ENCODE measurements at places on chromosomes 1 and 21.
A peak's percentile ranks its signal among the peaks of the same experiment; 100 is the strongest.

DNA sequence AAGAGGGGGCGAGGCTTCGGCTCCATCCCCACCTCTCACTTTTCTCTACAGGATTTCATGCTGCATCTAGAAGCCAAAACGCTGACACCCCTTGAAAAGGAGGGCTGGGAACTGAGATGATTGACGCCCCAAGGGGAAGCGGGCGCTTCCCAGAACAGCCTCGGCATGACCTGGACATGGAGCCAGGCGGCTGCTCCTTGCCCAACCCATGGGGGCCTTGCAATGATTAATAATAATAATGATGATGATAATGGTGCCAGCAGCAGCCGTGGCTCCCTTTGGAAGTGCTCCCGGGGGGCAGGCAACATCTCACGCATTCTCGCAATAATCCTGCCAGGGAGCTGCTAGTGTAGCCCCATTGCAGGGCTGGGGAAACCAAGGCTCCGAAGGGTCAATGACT is 78.2 kb downstream of the RAP1GAP start:
- no peak for DNase-seq

- DNase-seq, result no peak
These were observed 256.3 kb upstream of the IRF2BP2 start for GRCh38 chr1:234866007-234866866.

- no peak for DNase-seq
These were observed 91.6 kb downstream of the LRRC8C start for GRCh38 chr1:89724369-89725010.

DNA sequence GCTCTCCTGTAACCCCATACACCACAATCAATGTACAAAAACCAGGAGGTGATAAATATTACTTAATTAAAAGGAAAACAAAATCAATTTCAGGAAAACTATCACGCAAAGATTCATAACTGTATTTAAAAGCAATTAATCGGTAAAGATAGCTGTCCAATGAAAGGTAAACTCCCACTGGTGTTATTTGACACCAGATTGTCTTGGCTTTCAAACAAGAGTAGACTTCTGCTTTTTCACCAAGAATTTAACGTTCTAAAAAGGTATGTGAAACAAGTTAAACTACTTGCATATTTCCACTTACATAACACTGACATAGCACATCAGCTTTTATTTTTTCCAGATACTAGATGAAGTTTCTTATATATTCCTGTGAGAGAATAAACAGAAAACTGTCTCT is 3.5 kb downstream of the PLPP3 start:
- no peak for DNase-seq

- DNase-seq, result no peak
These were observed 8.4 kb downstream of the CEPT1 start for GRCh38 chr1:111148376-111148881.

GRCh38 chr1:160296036-160296435 is 11.1 kb upstream of the PEX19 start:
- DNase-seq, result no peak

- DNase-seq, result peak; percentile 49
These were observed 14.9 kb downstream of the AADACL4 start for GRCh38 chr1:12658531-12659453.

DNA sequence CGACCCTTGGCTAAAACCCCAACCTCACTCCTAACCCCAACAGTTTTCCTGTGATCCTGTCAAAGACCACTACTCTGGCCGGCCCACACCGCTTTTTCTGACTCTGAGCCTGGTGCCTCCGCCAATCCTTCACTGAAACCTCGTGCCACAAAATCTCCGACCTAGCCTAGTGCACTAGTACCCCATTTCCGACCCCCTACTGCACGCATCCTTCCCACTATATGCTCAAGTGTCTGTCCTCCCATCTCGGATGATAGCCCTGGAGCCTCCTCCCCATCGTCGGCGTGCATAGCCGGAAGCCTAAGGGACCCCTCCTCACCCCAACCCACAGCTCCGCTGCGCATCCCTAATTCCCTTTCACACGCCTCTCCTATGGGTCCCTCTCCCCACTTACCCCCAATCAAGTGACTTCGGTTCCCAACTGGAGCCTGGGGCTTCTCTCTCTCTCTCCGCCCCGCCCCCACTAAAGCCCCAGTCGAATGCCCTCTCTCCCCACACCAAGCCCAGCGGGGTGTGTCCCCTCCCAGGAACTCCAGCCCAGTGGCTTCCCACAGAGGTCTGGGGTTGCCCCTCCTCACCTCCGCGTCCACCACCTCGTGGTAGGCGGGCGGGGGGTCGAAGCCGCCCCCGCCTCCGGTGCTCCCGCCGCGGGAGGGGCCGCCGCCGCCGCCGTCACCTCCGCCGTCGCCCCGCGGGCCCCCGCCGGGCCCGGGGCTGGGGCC is 791 bp downstream of the USP24 start:
- DNase-seq, result no peak
